EL (cell line): ENCODE measurements at places on chromosomes 12 and 14.
A peak's percentile ranks its signal among the peaks of the same experiment; 100 is the strongest.

DNA sequence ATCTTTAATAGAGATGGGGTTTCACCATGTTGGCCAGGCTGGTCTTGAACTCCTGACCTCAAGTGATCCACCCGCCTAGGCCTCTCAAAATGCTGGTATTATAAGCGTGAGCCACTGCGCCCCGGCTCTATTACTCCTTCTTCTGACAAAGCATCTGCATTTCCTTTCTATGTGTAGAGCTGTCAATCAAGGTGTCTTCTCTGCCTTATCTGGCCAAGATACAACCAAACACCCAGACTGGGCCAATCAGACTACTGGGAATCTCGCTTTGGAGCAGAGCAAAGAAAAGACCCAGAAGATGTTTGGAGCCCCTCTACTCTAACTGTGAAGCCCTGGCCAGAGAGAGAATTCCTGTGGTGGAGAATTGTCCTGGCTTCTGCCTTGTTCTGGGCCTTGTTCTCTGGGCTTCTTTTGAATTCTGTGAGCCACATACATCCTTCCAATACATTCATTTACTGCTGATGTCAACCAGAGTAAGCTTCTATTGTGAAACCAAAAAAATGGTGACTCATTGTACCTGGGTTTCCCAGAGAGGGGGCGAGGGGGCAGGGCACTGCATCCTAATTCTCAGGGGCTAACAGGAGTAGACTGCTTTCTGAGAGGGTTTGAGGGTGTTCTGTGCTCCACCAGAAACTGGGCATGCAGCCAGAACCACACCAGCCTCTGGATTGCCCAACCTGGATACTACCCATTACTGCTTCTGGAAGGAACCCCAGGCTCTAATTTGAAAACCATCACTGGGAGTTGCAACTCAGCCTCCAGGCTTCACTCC lies 18.8 kb upstream of the FLVCR2 start:
- DNase-seq, result peak; percentile 45

GRCh38 chr12:11777451-11777850 lies 128.0 kb downstream of the ETV6 start:
- no peak for DNase-seq

- DNase-seq, result no peak
Observed at GRCh38 chr14:50784683-50785456, 46.1 kb downstream of the NIN start.

GRCh38 chr12:69726922-69727321 lies 11.7 kb upstream of the RAB3IP start:
- DNase-seq, result no peak

DNA sequence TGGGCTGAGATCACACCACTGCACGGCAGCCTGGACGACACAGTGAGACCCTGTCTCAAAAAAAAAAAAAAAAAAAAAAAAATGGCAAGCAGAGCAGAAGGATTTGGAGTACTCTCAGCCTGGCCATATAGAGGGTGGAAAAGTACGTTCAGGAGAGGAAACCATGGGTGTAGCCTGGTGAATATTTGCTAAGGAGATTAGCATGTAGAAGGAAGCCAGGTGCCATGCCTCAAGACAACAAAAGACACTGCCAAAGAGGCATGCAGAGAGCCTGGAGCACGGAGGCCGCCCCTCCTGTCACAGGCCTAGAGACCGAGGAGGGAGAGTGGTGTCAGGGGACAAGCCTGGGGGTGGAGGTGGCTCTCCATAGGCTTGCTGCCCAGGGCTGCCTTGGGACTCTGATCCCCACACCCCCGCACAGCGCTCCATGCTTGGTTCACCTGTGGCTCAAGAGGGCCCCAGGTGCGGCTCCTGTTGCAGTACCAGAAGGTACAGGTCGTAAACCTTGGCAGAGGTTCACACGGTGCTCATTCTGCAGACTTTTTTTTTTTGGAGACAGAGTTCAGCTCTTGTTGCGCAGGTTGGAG lies 27.9 kb upstream of the DEGS2 start:
- DNase-seq, result no peak

GRCh38 chr14:36069535-36069900 lies 107.0 kb downstream of the PTCSC3 start:
- DNase-seq, result peak; percentile 26
